ENCODE measurements at places on chromosomes 5 and 9.

GRCh38 chr9:107942856-107943255 lies 453.3 kb upstream of the KLF4 start:
- DNase-seq, result no peak

GRCh38 chr5:160805376-160805775 lies 46.6 kb downstream of the ATP10B start:
- DNase-seq, result no peak

DNA sequence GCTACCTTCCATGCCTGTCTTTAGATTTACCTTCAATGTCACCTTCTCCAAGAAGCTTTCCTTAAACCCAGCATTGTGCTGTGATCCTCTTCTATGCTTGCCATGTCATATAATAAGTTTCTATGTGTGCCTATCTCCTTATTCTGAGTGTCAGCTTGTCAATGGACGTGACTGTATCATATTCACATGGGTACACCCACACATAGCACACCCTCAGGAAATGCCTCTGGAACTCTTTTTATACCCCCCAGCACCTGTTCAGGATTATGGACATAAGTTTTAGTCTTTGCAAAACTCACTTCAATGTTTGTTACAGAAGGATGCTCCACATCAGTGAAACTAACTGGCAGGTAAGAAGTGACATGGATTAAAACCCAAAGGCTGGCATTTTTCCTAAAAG lies 7.4 kb downstream of the GAS1 start:
- DNase-seq, result no peak

- no peak for DNase-seq
These were observed 32.3 kb downstream of the CNTRL start for GRCh38 chr9:121107029-121107428.

DNA sequence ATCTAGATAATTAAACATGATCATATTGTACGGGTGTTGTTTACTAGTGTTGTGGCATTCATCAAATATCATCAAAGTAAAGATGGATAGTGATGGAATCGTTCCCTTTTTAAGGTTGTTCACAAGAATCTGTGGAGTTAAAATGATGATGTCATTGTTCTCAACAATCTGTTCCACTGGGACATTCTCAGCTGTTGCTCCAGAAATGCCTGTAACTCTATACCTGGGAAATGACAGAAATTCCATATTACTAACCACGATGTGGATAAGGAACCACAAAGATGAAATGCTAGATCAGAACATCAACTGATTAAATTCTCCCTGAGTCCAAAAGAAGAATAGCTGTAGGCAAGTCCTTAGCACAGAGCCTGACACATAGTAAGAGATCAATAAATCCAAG lies 38.0 kb downstream of the RIGI start:
- DNase-seq, result no peak

DNA sequence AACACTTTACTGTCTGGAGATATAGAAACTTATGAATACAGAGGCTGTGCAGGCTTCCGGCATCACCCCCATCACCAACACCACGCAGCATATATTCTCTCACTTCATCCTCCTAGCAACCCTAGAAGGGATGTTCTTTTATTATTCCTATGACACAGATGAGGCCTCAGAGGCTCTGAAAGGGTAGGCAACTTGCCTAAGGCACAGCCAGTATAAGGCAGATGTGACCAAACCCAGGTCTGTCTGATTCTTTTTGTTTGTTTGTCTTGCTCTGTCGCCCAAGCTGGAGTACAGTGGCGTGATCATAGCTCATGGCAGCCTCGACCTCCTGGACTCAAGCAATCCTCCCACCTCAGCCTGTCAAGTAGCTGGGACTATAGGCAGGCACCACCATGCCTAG lies 22.8 kb upstream of the CORO2A start:
- no peak for DNase-seq

All from stimulated activated CD4-positive, alpha-beta T cell treated with anti-CD3 and anti-CD28 coated beads, Interleukin-2, amount 100 ng/mL, for 48 hours (primary cell).